ENCODE measurements at places on chromosomes 7 and 10. TPM values are rescaled to one million over a fixed set of nuclear protein-coding genes. Genes with fewer than 3 reads are reported as not detected.

Gene NEUROD6
- not detected for total RNA-seq

Gene SFXN3
- total RNA-seq: 27.4 TPM

GRCh38 chr7:6451224-6451705, 3.5 kb upstream of the DAGLB start:
- no peak for DNase-seq

GRCh38 chr10:74151879-74152722, 1.1 kb downstream of the ADK start:
- DNase-seq: no peak

DNA sequence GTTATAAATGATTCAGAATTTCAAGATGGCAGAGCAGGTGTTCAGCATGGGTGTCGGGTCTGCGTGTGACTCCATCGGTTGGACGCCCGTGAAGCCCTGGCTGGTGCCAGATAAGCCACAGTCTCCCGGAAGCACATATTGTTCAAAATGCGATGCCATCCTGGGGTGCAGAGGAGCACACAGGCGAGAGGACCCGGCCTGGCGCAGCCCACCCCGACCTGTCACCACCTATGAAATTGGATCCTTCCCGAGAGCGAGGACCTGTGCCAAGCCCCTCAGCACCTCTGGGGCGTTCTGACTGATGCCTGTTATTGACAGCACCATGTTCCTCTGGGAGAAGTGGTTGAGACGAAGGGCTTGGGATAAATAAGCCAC, 110.1 kb downstream of the ACTR3B start:
- DNase-seq: no peak

Data from MG63 (cell line).